ENCODE measurements at places on chromosomes 1 and 21.
A peak's percentile ranks its signal among the peaks of the same experiment; 100 is the strongest.

DNA sequence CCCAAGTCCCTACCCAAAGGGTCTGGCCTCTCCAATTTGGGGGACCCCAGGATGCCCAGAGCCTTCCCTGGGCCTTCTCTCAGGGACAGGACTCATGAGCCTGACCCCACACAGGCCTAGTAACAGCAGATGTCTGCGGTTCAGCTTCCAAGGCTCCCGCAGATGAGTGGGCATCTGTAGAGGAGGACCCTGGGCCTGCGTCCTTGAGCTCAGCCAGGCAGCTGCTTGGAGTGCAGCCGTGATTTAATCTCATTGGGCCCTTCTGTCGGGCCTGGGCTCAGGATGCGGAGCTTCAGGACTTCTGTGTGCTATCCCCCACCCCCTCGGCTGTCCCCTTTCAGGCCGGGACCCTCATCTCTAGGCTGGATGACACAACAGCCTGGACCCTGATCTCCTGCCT, 35.4 kb downstream of the IGSF21 start:
- DNase-seq: no peak

- no peak for DNase-seq
Measured at GRCh38 chr1:15289251-15289651, 42.2 kb downstream of the FHAD1 start.

DNA sequence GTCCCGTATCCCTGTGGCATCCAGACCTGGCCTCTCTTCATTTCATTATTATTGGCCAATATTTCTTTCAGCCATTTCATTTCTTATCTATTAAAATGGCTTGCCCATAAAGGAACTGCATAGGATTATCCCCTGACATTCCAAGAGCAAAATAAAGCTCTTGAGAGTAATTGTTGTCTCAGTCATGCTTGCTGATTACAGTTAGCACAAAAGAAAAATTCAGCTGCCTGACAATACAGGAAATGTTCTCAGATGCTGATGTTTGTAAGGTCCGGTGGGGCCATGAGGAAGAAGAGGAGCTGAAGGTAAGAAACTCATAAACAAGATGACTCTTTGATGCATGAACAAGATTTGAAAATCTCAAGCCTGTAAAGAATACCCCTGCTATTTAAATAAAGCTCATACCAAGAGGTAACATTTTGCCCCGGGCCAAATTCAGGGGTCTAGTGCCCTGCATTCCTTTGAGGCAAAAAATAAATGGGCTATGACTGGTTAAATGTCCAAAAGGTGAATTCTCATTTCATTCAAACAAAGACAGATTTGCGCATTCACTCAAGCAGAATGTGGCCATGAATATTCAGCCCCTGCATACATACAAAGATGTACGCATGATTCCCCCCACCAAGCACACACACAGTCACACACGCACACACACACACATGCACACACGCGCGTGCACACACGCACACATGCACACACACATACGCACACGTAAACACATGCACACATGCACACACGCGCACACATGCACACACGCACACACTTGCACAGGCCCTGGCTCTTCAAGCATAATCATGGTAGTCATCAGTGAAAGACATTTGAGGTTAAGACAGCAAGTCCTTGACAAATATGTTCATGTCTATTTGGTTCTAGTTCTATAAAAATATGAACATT, 44.8 kb downstream of the KCNJ15 start:
- no peak for DNase-seq

DNA sequence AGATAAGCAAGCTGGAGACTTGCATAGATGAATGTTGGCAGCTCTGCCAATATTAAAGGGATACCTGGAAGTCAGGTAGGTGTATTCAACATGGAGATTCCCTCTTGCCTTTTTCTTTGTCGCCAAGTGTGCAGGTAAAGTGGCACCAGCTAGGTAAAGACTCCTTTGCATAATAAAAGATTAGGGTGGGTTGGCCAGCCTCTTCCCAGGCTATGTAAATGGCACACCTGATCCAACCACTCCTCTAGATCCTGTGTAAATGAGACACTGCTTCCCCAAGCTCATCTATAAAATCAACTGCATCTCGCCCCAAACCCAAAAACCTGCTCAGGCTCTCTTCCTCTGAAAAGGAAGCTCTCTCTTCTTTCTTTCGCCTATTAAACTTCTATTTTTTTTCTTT, 100.8 kb upstream of the DSCAM start:
- DNase-seq: no peak

DNA sequence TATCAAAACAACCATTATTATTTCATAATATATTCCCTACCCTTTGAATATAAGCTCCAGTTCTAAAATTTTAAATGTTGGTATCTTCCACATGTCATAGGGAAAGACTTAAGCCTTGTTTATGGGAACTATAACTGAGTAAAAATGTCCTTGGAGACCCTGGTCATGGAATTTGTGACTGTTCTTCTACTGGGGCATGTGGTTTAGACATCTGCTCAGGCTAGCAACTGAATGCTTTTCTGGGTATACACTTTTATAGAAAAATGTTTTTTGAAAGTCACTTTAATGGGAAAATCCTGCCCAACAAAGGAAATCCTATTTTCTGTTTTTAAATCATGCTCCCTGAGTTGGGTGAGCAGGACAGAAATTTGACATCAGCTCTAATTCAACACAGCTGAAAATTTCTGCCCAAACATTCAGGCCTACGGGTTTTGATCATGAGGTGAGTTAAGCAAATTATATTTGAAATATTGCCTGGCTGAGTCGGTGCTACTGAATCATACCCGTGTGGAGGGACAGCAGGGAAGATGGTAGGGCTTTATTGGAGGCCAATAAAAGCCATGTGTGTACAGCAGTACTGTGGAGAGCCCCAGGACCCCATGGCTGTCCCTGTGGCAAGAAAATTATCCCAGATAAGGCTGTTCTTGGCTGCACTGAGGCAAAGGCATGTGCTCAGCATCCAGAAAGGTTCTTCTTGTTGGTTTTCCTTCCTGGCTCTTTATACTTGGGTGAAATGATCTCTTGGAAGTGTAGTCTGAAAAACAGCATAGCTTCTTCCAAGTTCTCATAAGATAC, 391.8 kb downstream of the DISC1 start:
- DNase-seq: no peak

- DNase-seq: no peak
Measured at GRCh38 chr21:41874611-41875010, 4.5 kb downstream of the PRDM15 start.

DNA sequence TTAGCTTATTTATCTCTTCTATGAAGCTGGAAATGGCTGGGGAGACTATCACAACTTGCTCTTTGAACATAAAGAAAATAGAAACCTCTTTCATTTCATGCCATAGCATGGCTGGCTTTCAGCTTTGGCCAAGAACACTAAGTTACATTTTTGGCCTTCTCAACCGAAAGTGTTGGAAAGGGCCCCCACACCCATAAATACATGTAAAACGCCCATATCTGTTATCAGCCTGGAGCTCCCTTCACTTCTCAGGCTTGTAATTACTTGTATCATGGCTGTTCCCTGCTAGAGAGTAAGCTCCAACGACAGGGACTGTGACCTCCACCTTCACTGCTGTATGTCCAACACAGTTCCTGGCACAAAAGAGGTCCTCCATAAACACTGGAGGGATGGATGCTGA, 12.7 kb upstream of the EIF4G3 start:
- DNase-seq: no peak

DNA sequence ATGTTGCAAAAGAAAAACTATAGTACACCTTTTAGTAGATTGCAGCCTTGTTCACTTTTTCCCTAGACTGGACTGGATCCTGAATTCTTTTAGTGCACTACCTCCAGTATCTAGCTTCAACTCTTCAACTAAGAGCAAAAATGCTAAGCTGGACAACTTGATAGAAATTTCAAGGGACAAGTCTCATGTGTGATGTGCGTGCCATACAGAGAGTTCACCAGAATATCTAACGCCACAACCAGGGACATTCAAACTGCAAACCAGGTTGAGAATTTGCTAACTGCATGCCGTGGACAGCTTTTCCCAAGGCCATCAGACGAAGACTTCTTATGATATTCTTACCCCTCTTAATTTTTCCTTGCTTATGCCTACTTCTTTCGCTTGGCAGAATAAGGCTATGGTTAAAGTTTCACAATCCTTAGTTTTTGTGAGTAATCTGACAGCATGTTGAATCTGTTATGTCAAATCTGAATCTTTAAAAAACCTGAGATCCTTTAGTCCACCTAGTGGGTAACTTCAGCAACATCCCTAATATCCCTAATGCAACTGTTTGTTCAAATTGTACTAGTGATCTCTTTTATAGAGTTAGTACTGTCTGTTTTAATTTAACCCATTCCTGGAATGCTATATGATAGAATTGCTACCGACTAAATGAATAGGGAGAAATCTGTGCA, 66.4 kb downstream of the DDAH1 start:
- peak; percentile 26 for DNase-seq

GRCh38 chr1:21659099-21659923, 9.8 kb downstream of the RAP1GAP start:
- DNase-seq: peak; percentile 86

DNA sequence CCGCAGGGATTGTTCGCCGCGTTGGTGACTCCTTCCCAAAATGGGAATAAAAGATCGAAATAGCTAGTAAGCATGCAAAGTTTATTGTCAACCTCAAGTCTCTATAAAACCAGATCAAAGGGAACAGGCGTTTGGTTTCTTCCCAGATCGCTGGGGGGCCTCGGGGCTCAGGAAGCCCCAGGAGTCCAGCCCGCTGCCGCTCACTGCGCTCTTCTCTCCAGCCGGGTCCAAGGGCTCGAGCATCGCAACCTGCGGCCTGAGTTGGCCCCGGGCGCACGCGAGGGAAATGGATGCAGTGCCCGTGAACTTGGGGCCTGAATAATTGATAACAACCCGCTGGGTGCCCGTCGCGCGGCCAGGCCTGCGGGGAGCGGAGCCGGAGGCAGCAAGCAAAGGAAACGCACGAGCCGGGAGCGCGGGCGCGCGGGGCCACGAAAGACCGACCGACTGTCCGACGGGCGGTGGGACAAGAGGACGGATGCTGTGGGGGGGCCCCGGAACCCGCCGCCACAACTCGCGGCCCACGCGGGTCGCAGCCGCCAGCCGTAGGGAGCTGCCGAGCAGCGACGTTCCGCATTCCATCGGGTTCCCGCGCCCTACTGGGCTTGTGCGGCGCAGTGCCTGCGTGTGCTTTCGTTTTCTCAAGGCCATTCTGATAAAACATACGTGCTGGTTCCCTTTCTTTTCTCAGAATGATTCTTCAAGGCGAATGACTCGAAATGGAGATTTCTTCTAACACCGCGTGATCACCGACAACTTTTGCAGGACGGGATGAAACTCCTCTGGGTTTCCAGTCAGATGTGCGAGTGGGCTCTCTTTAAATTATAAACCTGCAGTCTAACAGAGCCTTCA, 14.0 kb upstream of the ALX3 start:
- DNase-seq: peak; percentile 57

DNA sequence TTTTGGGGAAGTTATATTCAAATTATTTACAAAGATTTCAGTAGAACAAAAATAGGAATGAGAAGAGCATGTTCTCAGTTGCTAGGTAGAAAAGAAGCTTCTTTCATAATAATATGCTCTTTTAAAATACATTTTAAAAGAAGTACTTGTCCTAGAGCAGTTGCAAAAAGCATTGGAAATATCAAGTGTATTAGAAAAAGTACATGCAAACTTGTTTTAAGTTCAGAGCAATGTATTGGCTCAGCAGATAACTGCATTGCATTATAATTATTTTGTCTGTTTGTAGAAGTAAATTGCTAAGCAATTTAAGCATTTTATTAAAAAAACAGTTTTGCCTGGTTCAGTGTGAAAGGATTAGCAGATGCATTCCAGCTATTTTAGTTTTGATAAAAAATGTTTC, 806.4 kb downstream of the USP25 start:
- no peak for DNase-seq

- peak; percentile 86 for DNase-seq
Measured at GRCh38 chr1:30887485-30888315, 20.9 kb downstream of the SDC3 start.

DNA sequence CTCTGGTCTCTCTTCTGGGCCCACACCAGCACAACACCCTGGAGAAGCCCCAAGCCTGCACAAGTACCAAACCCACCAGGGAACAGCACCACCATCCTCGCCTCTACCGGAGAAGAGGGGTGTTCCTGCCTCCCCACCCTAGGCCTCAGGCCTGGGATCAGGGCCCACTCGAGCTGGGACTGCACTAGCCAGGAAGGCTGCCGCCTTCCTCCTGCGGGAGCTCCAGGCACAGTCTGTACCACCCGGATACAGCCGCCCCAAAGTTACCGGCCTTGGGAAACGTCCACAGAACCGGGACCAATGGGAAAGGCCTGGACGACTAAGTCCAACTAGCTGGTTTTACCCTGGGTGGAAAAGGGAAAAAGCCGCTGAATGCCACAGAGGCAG, 3.4 kb downstream of the TAL1 start:
- DNase-seq: no peak

GRCh38 chr1:214280386-214281020, 456 bp upstream of the SMYD2 start:
- peak; percentile 68 for DNase-seq

DNA sequence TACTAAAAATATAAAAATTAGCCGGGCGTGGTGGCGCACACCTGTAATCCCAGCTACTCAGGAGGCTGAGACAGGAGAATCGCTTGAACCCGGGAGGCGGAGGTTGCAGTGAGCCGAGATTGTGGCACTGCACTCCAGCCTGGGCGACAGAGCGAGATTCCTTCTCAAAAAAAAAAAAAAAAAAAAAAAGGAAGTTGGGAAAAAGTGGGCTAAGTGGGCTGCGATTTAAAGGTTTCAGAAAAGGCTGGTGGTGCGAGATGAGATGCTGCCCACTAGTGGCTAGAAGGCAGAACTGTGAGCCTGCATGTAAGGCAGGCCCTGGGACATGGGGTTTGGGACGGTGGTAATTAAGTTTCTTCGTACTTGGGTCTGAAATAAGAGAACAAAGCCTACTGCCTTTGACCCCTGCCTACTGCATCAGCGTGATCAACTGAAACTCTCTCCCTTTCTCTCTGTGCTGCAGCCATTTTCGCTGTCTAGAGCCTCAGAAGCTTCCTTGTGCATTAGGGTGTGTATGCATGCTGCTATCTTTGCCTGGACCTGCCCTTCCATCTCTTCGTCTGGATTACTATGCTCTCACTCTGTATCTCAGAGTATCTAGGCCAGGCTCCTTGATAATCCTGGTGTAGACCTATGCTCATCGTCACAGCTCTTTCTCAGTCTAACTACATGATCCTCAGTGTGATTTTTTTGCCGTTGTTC, 12.4 kb downstream of the FMOD start:
- DNase-seq: peak; percentile 82

Data from astrocyte of the hippocampus (primary cell).